ENCODE measurements at places on chromosomes 4 and X.

DNA sequence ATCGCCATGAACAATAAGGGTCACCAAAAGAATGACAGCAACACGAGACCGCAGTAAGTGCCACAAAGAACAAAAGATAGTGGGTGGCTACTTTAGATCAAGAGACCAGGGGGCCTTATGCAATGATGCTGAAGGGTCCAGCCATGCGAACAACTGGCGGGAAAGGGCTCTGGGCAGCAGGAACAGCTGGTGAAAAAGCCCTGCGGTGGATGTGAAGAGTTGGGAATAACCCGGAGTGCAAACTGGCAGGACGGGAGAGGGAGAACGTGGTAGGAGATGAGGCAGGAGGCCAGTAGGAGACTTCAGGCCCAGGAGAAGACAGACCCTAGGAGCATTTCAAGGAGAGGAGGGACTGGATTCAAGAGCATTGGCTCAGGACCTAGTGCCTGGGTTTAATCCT is 120.2 kb downstream of the AFAP1 start:
- no peak for DNase-seq

DNA sequence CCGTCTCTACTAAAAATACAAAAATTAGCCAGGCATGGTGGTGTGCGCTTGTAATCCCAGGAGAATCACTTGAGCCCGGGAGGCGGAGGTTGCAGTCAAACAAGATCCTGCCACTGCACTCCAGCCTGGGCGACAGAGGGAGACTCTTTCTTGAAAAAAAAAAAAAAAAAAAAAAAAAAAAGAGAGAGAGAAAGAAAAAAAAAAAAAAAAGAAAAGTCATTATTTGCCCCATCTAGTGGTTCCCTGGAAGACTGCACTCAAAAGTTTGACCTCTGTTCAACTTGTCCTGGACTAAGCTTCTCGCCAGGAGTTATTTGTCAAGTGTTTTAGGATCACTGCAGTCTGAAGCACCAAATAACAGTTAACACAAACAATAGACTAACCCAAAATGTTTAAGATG is 45.3 kb upstream of the KCTD8 start:
- DNase-seq, result no peak

GRCh38 chr4:101232074-101232776 is 115.1 kb downstream of the PPP3CA start:
- no peak for DNase-seq

DNA sequence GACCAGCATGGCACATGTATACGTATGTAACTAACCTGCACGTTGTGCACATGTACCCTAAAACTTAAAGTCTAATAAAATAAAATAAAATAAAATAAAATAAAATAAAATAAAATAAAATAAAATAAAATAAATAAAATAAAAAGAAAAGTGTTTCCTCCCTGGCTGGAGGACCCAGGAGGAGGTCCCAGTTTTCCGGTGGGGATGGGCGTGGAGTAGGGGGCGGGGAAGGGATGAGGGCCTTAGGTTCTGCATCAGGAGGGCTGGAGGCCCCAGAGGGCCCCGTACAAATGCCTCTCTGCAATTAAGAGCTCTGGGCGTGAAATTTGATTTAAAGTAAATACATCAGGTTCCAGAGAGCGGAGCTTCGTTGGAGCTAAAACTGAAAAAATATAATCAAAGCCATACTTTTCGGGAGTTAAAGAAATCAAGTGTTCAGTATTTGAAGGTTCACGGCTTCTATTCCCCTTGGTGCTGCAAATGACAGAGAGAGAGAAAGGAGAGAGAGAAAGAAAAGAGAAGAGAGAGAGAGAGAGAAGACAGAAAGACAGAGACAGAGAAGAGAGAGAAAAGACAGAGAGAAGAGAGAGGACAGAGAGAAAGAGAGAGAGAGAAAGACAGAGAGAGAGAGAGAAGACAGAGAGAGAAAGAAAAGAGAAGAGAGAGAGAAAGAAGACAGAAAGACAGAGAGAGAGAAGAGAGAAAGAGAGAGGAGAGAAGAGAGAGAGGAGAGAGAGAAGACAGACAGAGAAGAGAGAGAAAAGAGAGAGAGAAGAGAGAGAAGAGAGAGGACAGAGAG is 8.7 kb upstream of the SHOX start:
- DNase-seq, result no peak

DNA sequence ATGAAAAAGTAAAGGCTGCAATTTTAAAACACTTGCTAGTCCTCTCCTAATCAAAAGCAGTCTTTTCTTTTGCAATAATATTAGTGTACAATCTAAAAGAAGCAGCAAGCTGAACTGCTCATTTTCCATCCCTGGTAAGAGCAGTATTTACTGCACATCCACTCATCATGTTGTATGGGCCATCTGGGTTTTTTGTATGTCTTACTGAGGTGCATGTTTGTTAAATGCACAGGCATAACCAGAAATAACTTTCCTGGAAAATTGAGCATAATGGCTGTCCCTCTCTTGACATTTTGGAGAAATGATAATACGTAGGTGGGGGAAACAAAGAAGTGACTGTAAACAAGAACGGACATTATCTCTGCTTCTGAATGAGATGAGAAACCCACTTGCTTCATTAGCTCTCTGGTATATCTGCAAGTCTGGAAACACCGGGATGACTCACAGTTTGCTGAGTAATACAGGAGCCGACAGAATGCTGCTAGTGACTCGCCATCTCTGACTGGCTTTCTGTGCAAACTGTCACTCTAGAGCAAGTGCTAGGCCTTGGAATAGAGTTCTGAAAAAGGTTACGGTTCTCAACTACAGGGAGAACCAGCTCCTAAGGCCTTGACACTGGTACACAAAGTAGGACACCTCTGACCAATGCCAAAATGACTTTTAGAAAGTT is 85.7 kb upstream of the MTM1 start:
- DNase-seq, result peak; percentile 40

GRCh38 chrX:139559383-139560042 is 29.0 kb downstream of the F9 start:
- DNase-seq, result no peak

DNA sequence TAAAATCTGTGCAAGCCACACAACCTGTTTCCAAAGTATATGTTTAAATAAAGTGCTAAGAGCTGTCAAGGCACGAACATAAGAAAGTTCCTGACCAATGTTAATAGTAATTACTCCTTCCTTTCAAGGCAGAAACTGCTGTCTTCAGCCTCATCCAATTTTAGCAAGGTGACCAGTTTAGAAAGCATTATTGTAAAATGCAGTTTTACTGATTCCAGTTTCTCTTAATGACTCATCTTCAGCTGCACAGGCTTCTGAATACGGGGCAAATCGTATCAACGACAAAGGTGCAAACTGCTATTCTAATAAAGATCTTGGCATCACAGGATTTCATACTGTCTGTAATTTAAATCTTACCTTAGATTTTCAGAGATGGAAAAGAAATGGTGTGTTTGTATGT is 87.5 kb downstream of the PPP3CA start:
- DNase-seq, result no peak

DNA sequence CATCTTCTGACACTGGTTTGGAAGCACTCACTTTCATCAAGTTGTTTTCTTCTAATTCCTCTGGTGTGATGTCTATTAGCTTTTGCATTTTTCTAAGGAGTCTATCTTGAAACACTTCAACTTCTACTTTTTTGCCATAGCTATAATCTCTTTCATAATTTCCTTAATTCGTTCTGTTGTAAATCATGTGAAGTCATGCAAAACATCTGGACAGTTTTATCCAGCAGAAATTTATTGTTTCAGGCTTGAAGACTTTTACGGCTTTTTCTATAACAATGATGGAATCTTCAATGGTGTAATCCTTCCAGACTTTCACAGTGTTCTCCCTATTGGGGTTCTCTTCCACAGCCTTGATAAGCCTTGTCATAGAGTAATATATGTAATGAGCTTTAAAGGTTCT is 74.9 kb upstream of the PABPC4L start:
- DNase-seq, result no peak

DNA sequence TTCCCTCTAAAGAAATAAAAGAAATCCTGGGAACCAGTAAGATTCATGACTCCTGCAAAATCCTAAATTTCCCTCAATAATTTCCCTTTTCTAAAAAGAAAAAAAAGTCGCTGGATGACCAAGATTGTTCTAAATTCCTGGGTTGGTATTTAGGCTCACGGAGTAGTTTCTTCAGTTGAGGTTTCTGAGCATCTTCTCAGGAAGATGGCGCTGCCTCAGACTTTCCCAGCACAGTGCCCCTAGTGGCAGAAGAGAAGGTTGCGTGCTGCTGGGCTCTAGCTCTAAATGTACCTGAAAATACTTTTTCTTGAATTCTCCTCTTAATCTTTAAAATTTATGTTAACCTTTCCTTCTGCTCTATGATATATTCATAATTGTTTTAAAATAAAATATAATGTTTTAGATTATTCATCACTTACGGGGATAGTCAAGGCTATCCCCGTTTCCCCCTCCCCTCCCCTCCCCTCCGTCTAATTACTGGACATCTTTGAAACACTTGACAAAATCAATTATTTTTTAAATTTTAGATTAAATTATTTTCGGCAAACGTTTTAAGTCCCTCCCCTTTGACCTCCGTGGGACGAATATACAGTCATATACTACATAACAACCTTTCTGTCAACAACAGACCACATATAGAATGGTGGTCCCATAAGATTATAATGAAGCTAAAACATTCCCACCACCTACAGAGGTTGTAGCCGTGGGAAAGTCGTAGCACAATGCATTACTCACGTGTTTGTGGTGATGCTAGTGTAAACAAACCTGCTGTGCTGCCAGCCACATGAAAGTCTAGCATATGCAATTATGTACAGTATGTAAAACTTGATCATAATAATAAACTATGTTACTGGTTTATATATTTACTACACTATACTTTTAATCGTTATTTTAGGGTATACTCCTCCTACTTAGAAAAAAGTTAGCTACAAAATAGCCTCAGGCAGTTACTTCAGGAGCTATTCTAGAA is 41.0 kb upstream of the GATB start:
- peak; percentile 1 for DNase-seq

GRCh38 chrX:10159145-10159468 is 2.3 kb downstream of the CLCN4 start:
- DNase-seq, result peak; percentile 32

Data from NCI-H2227 treated with DMSO at 0.1 percent for 48 hours (cell line).